ENCODE measurements at places on chromosomes 16 and 17.

DNA sequence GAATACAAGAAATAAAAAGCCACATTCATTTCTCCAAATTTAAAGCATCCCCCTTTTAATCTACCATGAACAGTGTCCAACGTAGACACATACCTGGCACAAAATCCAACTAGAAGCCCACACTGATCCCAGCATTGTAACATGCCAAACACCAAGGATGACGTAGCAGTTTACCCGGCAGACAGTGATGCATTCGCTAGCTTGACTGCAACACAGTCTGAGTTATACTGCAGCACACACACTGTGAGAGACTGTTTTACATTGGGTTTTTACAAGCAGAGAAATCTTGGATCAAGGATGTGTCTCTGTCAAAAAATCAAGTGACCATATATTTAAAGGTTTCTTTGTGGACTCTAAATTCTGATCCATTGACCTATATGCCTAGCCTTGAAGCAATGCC lies 74.5 kb upstream of the C17orf78 start:
- DNase-seq: no peak

DNA sequence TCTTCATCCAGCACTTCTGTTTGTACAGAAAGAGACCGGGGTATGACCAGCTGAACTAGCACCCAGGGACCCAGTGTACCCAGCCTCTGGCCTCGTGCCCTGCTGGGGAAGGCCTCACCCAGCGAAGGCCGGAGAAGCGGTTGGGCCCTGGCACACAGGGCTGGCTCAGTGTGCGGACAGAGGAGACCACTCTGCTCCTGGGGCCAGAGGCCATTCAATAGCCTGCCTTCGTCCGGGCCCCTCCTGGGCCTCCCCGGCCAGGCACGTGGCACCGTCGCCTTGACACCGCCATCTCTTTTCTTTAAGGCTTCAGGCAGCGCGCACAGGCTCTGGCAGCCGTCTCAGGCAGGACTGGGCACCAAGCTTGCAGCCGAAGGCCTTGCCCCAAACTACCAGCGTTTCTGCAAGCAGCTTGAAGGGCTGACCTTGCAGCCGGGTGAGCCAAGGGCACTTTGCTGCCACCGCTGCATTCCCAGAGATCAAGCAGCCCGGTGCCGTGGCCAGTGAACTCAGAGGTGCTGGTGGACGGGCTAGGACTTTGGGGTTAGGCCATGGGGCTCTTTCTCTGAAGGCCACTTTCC lies 8.0 kb downstream of the TAX1BP3 start:
- DNase-seq: no peak

DNA sequence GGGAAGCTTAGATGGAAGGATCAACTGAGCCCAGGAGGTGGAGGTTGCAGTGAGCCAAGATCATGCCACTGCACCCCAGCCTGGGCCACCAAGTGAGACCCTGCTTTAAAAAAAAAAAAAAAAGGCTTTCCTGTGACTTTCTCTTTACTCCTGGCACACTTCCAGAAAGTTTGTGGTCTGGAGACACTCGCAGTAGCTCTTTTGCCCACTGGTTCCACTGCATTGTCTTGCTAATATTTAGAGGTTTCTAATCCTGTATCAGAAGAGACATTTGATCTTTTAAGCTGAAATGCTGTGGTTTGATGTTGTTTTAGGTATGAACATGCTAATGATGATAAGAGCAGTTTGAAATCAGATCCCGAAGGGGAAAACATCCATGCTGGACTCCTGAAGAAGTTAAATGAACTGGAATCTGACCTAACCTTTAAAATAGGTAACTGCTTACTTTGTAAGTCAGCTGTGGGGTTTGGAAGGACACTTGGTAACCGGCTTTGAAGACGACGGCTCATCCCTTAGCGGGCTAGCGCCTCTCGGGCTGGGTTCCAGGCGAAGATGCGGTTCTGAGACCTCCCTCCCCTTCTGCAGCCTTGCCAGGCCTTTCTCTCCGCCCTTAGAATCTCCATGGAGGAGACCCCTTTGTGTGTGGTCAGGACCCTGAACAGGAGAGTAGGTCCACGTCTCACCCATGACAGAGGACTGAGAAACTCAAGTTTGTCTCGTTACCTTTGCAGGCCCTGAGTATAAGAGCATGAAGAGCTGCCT lies 23.1 kb downstream of the NTAN1 start:
- DNase-seq: no peak

DNA sequence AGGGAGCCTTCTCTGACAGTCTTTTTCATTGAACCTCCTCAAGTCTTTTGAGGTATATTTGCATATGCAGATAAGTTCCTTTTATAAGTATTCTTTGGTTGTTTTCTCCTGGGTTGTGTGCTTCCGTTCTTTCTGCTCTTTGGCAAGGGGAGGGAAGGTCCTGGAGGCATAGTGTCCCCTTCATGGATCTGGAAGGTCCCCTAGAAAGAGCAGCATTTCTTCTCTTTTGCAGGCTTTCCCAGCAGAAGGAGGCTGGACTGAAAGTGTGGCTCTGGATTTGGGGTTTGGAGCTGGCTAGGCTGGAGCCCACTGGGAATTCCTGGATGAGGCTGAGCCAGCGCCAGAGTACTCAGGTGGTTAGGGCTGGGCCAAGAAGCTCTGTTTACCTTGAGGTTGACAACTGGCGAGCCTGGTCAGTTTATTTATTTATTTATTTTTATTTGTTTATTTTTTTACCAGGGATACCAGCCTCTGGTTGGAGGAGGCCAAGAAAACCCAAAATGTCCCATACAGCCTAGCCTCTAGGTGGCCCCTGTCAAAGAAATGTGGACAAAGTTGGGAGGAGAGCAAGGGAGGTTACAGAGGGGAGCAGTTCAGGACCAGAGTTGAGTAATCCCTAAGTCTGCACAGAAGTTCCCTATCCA lies 5.4 kb upstream of the TOP2A start:
- DNase-seq: peak; percentile 6

DNA sequence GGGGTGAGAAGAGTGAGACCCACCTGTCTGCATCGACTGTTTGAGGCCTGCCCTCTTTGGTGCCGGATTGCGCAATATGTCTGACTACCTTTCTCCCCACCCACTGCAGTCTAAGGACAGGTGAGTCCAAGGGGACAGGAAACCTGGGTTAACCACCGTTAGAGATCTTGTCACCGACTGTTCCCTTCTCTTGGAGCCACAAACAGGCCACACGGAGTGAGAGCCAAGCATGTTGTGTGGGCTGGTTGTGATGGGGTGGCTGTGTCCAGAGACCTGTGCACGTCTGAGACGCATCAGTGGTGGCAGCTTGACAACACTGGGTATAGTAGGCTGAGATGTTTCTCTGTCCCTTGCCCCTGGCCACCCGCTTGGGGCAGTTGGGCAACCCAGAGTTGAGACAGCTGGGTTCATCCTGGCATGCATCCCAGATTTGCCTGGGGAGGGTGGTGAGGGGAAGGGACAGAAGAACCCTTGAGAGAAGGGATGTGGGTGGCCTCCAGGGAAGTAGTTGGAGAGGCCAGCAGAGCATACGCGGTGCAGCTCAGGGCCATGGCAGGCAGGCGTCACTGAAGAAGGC lies 21.4 kb downstream of the MPRIP start:
- DNase-seq: peak; percentile 35

DNA sequence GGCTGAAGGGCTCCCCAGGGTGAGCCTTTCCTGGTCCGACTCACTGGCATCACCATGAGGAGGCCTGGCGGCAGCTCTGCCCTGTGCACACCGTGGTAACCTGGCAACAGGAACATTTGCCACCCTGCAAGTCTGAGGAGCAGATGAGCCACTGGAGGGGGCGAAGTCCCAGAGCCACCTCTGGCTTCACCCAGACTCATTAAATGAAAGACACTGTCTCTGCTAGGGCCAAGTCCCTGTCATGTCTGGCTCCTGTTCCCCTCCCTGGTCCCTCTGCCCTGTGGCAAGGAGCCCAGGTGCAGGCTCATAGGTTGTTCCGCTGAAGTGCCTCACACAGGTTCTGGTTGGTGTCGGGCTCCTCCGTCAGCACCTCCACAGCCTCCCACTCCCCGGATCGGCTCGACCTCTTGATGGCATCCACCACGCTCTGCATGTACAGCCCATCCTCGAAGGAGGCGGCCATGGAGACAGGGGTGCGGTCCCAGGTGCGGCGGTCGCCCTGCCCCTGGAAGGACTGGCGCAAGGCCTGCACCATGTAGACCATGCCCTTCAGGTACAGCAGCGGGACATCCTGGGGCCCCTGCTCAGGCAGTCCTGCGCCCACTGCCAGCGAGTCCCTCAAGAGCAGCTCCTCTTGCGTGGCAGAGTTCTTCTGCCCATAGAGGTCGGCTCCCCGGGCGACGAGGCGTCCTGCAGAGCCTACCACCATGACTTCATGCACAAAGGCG lies 8.4 kb downstream of the C16orf86 start:
- no peak for DNase-seq

- no peak for DNase-seq
Measured at GRCh38 chr16:72371307-72372086, 199.5 kb upstream of the PMFBP1 start.

DNA sequence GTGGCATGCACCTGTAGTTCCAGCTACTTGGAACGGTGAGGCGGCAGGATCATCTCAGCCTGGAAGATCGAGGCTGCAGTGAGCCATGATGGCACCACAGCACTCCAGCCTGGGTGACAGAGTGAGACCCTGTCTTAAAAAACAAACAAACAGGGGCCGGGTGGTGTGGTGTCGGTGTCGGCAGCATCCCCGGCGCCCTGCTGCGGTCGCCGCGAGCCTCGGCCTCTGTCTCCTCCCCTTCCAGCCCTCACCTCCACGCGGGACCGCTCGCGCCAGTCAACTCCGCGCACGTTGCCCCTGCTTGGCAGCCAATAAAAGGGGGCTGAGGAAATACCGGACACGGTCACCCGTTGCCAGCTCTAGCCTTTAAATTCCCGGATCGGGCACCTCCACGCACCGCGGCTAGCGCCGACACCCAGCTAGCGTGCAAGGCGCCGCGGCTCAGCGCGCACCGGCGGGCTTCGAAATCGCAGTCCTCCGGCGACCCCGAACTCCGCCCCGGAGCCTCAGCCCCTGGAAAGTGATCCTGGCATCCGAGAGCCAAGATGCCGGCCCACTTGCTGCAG lies 204.7 kb downstream of the CDRT15L2 start:
- DNase-seq: no peak

DNA sequence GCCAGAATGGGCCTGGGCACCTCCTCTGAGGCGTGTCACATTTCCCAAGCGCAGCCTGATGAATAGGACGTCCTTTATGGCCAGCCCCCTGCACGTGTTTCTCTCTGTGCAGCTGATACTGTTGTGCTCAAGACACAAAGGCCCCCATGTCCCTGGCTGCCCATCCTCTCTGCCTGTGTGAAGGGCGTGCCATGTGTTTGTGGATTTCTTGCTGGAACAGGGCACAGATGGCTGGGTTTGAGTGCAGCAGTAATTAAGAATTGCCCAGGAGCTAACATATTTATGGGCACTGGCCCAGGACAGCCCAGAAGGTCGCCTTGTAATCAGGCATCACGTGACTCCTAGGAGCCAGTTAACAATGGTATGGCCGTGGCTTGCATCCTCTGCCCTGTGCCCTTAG lies 181.1 kb downstream of the CCDC182 start:
- peak; percentile 84 for DNase-seq

DNA sequence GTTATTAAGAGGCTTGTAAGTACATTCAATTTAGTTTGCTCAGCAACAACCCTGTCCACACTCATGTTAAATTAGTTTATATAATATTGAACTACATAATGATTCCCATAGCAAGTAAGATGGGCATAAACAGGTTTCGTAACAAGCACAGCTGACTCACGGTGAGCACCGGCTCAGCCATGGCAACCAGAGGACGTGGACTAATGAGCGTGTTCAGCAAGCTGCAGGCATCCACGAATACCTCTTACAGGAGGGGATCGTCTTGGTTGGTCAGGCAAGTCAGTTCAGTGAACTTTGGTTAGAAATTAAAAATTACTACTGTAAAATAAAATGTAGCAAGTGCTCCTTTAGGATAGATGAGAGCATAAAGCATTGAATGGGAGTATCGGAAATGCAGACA lies 58.4 kb downstream of the ELAC2 start:
- no peak for DNase-seq

DNA sequence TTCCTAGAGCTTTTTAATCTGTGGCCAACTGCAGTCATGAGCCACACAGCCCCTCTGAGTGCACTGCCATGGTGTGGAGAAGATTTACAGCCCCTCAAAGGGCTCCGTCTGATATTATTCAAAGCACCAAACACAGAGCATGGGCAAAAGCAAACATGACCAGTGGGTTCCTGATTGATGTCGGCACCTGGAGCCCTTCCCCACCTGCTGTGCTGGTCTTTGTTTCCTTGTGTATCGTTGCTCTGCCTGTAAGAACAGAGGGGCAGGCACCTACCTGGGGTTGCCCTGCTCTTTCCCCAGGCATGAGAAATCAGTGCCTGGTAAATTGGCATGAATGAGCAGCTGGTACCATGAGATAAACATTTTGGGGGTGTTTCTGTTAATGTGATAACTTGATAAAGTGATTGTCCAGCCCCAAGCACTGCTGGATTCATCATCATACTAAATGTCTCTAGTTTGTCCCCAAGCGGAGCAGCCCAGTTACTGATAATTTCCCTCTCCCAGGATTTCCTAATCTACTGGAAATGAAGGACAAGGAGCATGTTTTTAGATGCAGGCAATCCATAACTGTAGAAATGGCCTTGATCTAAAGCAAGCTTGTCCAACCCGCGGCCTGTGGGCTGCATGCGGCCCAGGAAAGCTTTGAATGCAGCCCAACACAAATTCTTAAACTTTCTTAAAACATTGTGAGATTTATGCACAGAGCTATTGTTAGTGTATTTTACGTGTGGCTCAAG lies 5.0 kb upstream of the SPIRE2 start:
- peak; percentile 12 for DNase-seq

DNA sequence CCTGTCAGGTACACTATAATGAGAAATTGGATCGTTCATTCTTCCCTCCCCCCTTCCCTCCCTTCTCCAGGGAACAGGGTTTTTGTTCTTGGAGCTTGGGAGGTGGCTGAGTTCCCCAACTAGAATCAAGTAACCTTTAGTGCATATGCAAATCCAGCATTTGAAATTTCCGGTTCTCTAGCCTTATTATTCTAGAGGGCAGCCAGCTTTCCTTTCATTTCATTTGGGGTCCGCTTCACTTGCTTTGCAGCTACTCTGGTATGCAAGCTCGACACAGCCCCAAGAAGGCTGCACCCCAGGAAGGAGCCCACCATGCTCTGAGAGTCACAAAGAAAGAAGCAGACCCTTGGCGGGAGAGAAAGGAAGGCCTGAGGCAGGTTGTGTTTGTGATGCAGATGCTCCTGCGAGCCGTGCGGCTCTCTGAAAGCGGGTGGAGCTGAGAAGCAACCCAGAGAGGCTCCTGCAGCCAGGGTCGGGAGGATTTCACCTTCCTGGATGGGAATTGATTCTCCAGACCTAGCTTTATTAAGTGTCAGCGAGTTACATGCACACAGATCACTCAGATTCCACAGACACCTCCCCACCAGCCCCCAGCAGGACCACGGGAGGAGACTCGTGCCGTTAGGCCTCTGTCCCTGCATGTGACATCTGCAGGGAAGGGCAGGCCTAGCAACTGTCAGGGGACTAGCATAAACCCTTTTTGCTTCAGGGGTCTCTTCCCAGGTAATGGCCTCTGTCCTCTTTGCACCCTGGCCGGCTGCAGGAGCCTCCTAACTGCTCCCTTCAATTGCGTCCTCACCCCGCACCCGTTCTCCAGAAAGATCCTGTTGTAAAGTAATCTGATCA lies 34.5 kb downstream of the PMM2 start:
- no peak for DNase-seq

Data from NCI-H2171 treated with DMSO at 0.1 percent for 48 hours (cell line).